ENCODE measurements at places on chromosomes 5 and 9. TPM values are rescaled to one million over a fixed set of nuclear protein-coding genes. Genes with fewer than 3 reads are reported as not detected.

SLC25A48 gene
- not detected for total RNA-seq

C7 gene
- total RNA-seq, result not detected

AGXT2 gene
- total RNA-seq, result not detected

PCDHA1 gene
- total RNA-seq, result 0.19 TPM

GCNT4 gene
- 0.25 TPM for total RNA-seq

SEMA5A gene
- 11.9 TPM for total RNA-seq

FBP1 gene
- total RNA-seq, result 0.31 TPM

ADAMTSL2 gene
- 0.30 TPM for total RNA-seq

TTC23L gene
- total RNA-seq, result 0.96 TPM

GRCh38 chr5:90096415-90097081 lies 313.0 kb downstream of the CETN3 start:
- no peak overlapping the region for H3K27ac ChIP-seq
- no peak overlapping the region for H3K4me3 ChIP-seq
- DNase-seq, result no peak
- no peaks in the 10 kb centered on the region for H3K4me1 ChIP-seq

DNA sequence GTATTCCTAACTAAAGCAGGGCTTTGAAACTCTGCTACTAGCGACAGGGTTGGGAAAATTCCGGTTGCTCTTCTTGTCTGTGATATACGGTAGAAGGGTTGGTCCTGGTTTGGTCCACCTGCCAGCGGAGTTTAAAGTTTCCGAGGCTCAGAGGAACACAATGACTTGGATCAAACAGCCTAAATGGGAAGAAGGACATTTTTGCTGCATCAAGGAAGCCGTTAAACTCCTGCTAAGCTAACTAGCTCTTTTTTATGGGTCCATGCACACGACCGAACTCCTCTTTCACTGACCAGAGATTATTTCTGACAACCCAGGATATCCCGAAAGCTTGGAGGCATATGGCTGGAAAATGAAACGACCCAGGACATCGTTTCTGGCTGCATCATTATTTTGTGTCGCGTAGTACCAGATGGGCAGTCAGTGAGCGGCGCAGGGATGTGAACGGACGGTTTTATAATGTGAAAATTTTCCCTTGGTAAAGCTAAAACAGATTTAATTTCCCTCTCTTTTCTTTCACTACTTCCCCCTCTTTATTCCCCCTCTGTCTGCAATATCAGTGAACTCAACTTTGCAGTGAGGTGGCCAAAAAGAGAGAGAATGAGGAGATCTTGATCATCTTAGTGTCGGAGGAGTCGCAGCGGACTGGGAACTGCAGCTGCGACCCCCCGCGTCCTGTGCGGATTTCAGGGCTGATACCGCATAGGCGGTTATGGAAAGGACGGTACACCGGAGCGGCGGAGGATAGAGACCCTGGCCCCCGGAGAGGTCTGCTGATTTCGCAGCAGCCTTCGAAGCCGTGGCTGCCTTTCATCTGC lies at the start of gene LURAP1L:
Gene LURAP1L (plus strand): TSS at position 160 of the 818 bp plus-strand sequence. CDS start 696 bp downstream, outside the sequence.
- DNase-seq, result peak; percentile 70
- no peak within 1 kb of the TSS for H3K27ac ChIP-seq
- H3K4me3 ChIP-seq, result peak within 1 kb of the TSS; percentile 64
- no peaks in the 10 kb centered on the region for H3K36me3 ChIP-seq

DNA sequence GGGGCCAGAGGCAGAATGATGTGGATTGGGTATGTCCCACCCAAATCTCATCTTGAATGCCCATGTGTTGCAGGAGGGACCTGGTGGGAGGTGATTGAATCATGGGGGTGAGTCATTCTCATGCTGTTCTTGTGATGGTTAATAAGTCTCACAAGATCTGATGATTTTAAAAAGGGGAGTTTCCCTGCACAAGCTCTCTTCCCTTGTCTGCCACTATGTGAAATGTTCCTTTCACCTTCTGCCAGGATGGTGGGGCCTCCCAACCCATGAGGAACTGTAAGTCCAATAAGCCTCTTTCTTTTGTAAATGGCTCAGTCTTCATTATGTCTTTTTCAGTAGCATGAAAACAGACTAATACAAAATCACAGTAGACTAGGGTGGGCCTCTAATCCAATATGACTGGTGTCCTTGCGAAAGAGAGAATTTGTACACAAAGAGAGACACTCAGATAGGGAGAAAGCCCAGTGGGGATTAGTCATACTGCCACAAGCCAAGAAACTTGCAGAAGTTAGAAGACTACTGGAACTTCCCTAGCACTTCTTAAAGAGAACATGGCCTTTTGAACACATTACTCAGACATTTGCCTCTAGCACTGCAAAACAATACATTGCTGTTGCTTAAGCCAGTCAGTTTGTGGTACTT lies 68.4 kb downstream of the ANXA1 start:
- no peak overlapping the region for H3K27ac ChIP-seq
- no peak for DNase-seq
- H3K4me1 ChIP-seq, result peaks cover 11% of the 10 kb centered on the region
- no peak overlapping the region for H3K4me3 ChIP-seq
- H3K36me3 ChIP-seq, result peaks cover 5% of the 10 kb centered on the region

- H3K4me1 ChIP-seq, result no peaks in the 10 kb centered on the region
- H3K27me3 ChIP-seq, result no peaks in the 10 kb centered on the region
- no peak overlapping the region for H3K4me3 ChIP-seq
- no peak for DNase-seq
- no peaks in the 10 kb centered on the region for H3K36me3 ChIP-seq
Observed at GRCh38 chr5:72378639-72379289, 58.6 kb downstream of the PTCD2 start.

- no peaks in the 10 kb centered on the region for H3K36me3 ChIP-seq
- H3K27ac ChIP-seq, result no peak overlapping the region
- DNase-seq, result no peak
- H3K27me3 ChIP-seq, result no peaks in the 10 kb centered on the region
- no peaks in the 10 kb centered on the region for H3K4me1 ChIP-seq
- no peak overlapping the region for H3K4me3 ChIP-seq
Observed at GRCh38 chr5:111836426-111836825, 79.4 kb upstream of the NREP start.

- DNase-seq, result no peak
- H3K4me3 ChIP-seq, result no peak overlapping the region
- no peaks in the 10 kb centered on the region for H3K36me3 ChIP-seq
- peaks cover 21% of the 10 kb centered on the region for H3K4me1 ChIP-seq
- H3K27me3 ChIP-seq, result no peaks in the 10 kb centered on the region
- H3K27ac ChIP-seq, result no peak overlapping the region
Observed at GRCh38 chr5:53877243-53877642, 316.8 kb downstream of the NDUFS4 start.

DNA sequence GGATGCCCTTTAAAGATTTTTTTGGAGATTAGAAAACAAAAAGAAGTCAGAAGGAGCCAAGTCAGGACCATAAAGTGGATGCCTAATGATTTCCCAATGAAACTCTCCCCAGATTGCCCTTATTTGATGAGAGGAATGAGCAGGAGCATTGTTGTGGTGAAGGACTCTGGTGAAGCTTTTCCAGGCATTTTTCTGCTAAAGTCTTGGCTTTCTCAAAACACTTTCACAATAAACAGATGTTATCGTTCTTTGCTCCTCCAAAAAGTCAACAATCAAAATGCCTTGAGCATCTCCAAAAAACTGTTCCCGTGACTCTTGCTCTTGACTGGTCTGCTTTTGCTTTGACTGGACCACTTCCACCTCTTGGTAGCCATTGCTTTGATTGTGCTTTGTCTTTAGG lies 121.8 kb downstream of the CAAP1 start:
- H3K4me1 ChIP-seq, result no peaks in the 10 kb centered on the region
- no peak overlapping the region for H3K4me3 ChIP-seq
- no peak overlapping the region for H3K27ac ChIP-seq
- H3K27me3 ChIP-seq, result no peaks in the 10 kb centered on the region

GRCh38 chr5:158701406-158702177 lies 398.1 kb downstream of the EBF1 start:
- H3K27ac ChIP-seq, result no peak overlapping the region
- no peaks in the 10 kb centered on the region for H3K27me3 ChIP-seq
- no peak for DNase-seq
- peaks cover 45% of the 10 kb centered on the region for H3K4me1 ChIP-seq
- no peak overlapping the region for H3K4me3 ChIP-seq

DNA sequence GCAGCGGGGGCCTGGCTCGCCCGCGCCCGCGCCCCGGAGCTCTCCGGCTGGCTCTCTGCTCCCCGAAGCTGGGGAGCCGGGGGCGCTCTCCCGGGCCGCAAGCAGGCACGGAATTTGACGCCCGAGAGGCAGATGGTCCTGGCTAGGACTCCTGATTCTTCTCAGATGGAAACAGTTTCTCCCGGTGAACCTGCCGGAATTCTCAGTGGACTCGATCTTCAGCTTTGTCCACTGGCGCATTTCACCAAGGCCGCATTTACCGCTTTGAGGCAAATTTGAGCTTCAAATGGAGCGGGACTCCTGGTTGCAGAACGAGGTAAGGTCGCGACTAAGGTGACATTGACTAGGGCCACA lies 305.7 kb upstream of the KCNN2 start:
- peaks cover 35% of the 10 kb centered on the region for H3K27me3 ChIP-seq
- peak overlapping the region; percentile 48 for H3K4me3 ChIP-seq
- peak; percentile 39 for DNase-seq
- H3K36me3 ChIP-seq, result no peaks in the 10 kb centered on the region
- H3K27ac ChIP-seq, result no peak overlapping the region

- H3K27ac ChIP-seq, result no peak overlapping the region
- H3K36me3 ChIP-seq, result no peaks in the 10 kb centered on the region
- H3K4me1 ChIP-seq, result no peaks in the 10 kb centered on the region
- no peak overlapping the region for H3K4me3 ChIP-seq
Observed at GRCh38 chr5:177226860-177227259, 76.7 kb downstream of the RAB24 start.

GRCh38 chr5:66639037-66639436 lies 42.8 kb downstream of the MAST4 start:
- H3K27ac ChIP-seq, result no peak overlapping the region
- H3K36me3 ChIP-seq, result no peaks in the 10 kb centered on the region
- no peak for DNase-seq
- H3K27me3 ChIP-seq, result no peaks in the 10 kb centered on the region
- no peak overlapping the region for H3K4me3 ChIP-seq
- peaks cover 3% of the 10 kb centered on the region for H3K4me1 ChIP-seq

GRCh38 chr9:125126019-125126746 lies 17.1 kb downstream of the SCAI start:
- H3K27me3 ChIP-seq, result no peaks in the 10 kb centered on the region
- H3K27ac ChIP-seq, result no peak overlapping the region
- H3K4me3 ChIP-seq, result no peak overlapping the region
- no peaks in the 10 kb centered on the region for H3K36me3 ChIP-seq

GRCh38 chr9:125325826-125326225 lies 64.2 kb downstream of the GAPVD1 start:
- DNase-seq, result no peak
- H3K27me3 ChIP-seq, result no peaks in the 10 kb centered on the region
- no peak overlapping the region for H3K4me3 ChIP-seq

DNA sequence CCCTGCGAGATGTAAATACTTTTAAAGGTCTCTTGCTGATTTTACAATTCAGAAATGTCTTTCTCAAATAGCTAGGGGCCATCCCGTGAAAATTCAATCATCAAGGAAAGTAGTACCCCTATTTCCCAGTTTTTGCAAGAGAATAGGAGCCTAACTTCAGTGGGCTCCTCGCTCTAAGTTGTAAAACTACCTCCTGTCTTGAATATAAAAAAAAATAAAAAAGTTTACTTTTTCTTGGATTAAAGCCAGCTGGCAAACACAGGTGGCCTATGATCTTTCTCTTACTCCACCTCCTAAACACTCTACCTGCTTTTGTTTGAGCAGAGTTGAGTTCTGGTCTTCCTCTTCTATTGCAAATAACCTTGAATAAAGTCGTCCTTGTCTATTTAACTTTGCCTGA lies 79.4 kb downstream of the SLCO4C1 start:
- H3K4me1 ChIP-seq, result no peaks in the 10 kb centered on the region
- no peak for DNase-seq
- no peaks in the 10 kb centered on the region for H3K36me3 ChIP-seq
- no peak overlapping the region for H3K27ac ChIP-seq
- no peak overlapping the region for H3K4me3 ChIP-seq

DNA sequence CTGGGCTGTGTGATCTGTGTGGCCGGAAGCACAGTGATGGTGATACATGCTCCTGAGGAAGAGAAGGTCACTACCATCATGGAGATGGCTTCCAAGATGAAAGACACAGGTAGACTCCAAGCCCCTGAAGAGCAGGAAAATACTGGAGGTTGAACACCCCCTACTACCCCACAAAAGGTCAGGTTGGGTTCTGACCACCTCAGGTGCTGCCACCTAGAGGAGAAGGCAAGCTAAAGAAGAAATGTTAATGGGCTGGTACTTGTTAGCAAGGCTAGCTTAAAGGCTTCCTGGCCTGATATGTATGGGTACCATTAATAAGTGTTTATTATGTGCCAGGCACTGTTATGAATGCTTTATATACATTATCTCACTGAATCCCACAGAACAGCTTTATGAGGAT lies 11.7 kb downstream of the NIPAL4 start:
- peak; percentile 59 for DNase-seq
- no peaks in the 10 kb centered on the region for H3K4me1 ChIP-seq
- H3K36me3 ChIP-seq, result no peaks in the 10 kb centered on the region
- H3K27ac ChIP-seq, result no peak overlapping the region
- H3K27me3 ChIP-seq, result no peaks in the 10 kb centered on the region

- no peak for DNase-seq
- no peak overlapping the region for H3K4me3 ChIP-seq
- H3K27ac ChIP-seq, result no peak overlapping the region
- no peaks in the 10 kb centered on the region for H3K36me3 ChIP-seq
- no peaks in the 10 kb centered on the region for H3K4me1 ChIP-seq
Observed at GRCh38 chr5:180977852-180978251, 10.8 kb upstream of the BTNL3 start.

DNA sequence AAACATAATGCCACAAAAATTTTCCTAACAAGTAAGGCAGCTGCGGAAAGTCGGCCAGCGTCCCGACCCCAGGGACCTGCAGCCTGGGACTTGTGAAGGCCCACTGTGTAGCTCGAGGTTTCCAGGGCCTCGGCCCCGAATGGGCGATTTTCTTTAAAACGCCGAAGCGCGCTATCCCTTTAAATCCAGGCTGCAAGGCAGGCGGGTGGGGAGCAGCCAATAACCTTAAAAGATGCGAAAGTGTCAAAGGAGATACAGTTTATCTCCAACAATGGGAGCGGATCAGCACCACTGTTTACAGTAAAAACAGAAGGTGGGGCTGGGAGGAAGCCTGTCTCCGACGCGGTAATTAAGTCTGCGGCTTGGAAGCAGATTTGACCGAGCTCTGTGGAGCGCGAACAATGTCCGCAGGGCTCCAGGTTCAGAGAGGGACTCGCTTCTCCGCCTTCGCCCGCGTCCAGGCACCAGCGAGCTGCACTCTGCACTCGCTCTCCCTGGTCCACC lies 1.7 kb upstream of the ZSWIM6 start:
- no peak overlapping the region for H3K27ac ChIP-seq
- peaks cover 28% of the 10 kb centered on the region for H3K4me1 ChIP-seq
- no peaks in the 10 kb centered on the region for H3K36me3 ChIP-seq
- DNase-seq, result peak; percentile 77

DNA sequence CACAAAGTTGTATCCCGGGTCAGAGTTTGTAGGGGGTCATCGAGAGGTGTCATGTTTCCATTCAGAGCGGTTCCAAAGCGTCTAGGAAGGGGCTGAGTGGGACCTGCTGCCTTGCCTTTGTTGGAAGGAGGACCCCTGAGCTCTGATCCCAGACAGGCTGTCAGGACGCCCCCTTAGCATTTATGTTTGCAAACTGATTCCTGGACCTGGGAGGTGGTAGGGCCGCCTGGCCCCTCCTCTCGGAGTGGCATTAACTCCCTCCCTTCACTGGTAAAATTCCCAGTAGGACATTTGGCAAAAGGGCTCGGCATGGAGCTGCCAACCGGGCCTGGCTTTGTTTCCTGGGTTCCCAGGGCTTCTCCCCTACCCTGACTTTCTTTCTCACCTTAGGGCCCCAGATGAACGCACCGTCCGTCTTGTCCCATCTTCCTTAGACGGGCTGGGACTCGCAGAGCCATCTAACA lies 2.5 kb downstream of the JADE2 start:
- no peaks in the 10 kb centered on the region for H3K36me3 ChIP-seq
- peak overlapping the region; percentile 40 for H3K27ac ChIP-seq
- DNase-seq, result no peak
- H3K4me3 ChIP-seq, result peak overlapping the region; percentile 67
- peaks cover 41% of the 10 kb centered on the region for H3K4me1 ChIP-seq
